ENCODE measurements at places on chromosomes 13 and 19. TPM values are rescaled to one million over a fixed set of nuclear protein-coding genes. Genes with fewer than 3 reads are reported as not detected.

GRCh38 chr19:32543115-32543900 lies 37.7 kb upstream of the PDCD5 start:
- ATAC-seq, result no peak

DNA sequence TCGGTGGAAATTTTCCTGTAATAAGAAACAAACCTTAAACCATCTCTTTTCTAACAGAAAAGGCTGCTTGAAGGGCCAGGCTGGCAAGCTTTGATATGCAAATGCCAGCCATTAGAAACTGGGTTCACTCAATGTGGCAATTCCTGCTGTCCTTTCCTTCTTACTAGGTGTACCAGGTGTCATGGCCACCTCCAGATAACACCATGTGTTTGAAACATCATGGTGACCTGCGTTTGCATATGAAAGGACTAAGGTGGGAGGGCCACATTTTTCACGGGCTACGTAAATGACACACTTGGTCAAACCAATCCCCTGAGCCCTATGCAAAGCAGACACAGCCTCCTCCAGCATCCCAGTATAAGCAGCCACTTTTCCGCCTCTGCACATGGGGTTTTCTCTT lies 789.1 kb upstream of the SLITRK5 start:
- ATAC-seq, result no peak

- no peak for ATAC-seq
These were observed 5.9 kb downstream of the EPSTI1 start for GRCh38 chr13:42986176-42986574.

- ATAC-seq, result no peak
These were observed 4.3 kb downstream of the DOT1L start for GRCh38 chr19:2167896-2168618.

GRCh38 chr13:27425158-27425917 lies 919 bp downstream of the GTF3A start:
- no peak for ATAC-seq

DNA sequence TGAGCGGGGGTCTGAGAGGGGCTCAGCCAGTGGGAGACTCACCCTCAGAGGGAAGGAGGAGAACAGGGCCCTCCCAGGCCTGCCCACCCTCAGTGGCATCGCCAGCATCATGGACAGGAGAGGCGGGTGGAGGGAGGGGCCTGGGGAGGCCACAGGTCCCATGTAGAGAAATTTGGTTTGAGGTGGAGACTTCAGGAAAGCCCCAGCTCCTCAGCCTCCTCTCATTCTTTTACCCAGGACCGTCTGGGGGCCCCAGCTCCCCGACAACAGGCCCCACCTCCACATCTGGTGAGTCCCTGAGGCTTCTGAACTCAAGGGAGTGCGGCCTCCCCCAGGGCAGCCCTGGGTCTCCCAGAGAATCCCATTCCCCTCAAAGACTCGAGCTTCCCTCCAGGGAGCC lies 3.1 kb downstream of the LILRB1 start:
- no peak for ATAC-seq

GRCh38 chr13:40502236-40502635 lies 164.2 kb downstream of the FOXO1 start:
- no peak for ATAC-seq

DNA sequence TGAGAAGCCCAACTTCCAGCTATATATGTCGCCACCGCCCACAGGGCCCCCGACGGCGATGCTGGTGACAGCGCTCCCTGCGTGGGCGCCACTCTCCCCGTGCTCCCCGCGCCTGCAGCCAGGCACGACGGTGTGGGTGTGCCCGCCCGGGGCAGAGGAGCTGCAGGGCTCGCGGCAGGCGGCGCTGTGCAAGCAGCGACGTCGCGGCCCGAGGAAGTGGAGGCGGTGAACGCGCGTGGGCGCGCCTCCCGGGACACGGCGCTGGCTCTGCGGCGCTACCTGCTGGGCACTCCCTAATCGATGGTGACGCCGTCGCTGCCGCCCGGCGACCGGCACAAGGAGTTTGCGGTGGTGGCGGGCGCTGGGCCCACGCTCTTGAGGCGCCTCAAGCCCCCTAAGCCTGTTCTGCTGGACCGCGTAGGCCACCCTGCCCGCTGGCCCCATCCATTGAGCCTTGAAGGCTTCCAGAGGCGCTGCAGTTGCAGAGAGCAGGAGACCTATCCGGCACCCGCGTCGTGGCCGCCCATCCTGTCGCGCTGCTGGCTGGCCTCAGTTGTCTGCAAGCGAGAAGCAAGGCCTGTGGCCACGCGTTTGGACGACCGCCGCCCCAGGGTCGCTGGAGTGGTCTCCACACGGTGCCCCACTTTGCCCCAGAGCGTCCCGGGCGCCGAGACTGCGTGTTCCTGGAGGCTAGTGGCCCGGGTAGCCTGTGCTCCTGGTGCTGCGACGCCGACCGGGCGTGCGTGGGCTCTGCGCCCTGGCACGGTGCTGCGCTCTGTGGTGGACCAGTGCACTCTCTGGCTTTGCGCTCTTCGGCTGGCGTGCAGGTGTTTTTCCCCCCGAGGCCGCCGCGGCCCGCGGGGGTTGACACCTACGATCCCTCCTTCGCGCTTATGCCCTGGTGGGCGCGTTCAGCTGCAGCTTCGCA lies 23.1 kb downstream of the LRFN3 start:
- peak; percentile 61 for ATAC-seq

GRCh38 chr19:2302319-2303210 lies 5.4 kb downstream of the LINGO3 start:
- ATAC-seq, result no peak

ZNF776 gene
- 15.1 TPM for total RNA-seq

CELF5 gene
- 32.0 TPM for total RNA-seq
